ENCODE measurements at places on chromosomes 5 and 9.

DNA sequence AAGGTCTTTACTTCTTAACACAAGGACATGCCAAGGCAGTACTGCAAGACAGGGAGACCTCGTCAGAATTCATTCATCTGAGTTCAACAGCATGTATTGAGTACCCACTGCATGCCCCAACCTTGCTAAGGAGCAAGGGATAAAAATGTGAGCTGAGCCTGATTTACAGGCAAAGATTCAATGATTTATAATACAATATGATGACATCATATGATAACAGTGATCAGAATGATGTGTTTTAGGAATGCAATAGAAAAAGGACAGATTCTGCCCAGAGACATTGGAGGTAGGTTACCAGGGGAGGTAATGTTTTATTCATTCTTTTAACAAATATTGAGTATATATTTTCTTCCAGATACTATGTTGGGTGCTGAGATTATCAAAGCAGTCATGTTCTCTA, 406.6 kb downstream of the ARHGEF28 start:
- H3K4me1 ChIP-seq: peaks cover 52% of the 10 kb centered on the region
- no peak overlapping the region for H3K27ac ChIP-seq
- no peak for DNase-seq

DNA sequence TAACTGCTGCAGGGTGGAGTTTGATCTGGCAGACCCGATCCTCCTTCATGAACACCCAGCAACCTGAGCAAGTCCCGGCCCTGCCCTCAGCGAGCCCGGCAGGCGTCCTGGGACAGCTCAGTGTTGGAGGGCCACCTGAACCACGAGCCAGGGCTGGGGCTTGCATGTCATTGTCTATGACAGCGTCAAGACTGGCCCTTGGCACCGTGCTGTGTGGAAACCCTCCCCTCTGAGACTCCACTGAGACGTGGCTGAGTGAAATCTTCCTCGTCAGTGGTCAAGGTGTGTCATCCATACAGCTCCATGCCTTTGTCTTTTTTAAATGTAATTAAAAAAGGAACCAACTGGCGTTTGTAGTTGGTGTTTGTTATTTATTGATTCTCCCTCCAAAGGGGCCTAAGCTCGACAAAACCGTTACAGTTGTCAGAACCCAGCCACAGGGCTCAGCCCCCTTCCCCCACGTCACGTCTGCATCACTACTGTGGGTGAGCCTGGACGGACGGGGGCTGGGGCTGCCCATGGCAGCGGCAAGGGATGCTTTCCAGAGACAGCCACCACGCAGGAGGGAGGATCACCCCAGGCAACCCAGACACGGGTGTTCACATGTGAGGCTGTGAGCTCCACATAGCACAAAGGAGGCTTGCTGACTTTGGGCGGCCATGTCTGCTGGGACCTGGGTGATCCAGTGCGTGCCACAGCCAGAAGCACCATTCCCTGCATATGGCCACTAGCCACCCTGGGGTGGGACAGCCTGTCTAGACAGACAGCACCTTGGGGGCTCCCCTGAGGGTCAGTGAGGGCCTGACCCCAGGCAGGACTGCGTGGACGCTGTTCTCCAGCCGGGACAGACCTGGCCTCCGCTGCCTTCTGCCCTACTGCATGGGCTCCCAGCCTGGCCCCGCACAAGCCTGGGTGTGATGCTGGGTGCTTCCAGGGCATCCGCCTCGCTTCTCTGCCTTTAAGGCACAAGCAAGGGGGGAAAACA, 7.3 kb downstream of the UCK1 start:
- peaks cover 55% of the 10 kb centered on the region for H3K36me3 ChIP-seq
- no peak overlapping the region for H3K27ac ChIP-seq
- no peaks in the 10 kb centered on the region for H3K4me1 ChIP-seq

DNA sequence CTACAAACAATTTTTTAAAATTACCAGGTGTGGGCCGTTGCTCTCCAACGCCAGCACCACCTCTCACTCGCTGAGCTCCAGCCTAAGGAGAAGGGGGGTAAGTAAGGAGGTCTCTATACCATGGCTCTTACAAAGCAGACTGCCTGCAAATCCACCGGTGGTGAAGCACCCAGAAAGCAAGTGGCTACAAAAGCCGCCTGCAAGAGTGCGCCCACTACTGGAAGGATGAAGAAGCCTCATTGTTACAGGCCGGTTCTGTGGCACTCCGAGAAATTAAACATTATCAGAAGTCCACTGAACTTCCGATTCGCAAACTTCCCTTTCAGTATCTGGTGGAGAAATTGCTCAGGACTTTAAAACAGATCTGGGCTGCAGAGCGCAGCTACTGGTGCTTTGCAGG, 46.0 kb downstream of the CDO1 start:
- no peak overlapping the region for H3K27ac ChIP-seq
- no peak for DNase-seq
- H3K27me3 ChIP-seq: no peaks in the 10 kb centered on the region
- H3K36me3 ChIP-seq: no peaks in the 10 kb centered on the region
- H3K4me1 ChIP-seq: no peaks in the 10 kb centered on the region

DNA sequence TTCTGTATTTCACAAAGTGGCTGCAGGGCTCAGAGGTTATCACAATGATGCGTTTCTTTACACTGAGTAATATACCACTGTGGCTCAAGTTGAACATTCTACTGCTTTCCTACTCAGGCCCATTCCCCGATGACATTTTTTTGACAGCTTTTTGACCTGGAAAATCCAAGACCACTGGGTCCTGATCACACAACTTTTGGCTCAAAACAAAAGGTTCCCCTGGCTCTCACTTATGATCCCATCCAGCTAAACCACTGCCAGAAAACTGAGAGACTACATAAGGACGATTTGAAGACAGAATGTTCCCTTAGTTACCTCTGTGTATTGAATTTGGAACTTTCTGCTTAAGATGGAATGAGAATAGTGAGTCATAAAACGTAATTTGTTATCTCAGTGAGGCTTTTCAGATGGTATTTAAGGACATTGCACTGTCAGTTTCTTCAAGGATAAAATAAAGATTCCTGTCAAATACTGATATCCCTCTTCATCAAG, 78.0 kb upstream of the FBXL7 start:
- H3K4me3 ChIP-seq: no peak overlapping the region
- no peaks in the 10 kb centered on the region for H3K4me1 ChIP-seq
- no peaks in the 10 kb centered on the region for H3K36me3 ChIP-seq
- H3K27ac ChIP-seq: no peak overlapping the region

GRCh38 chr5:10457682-10458574, 16.2 kb downstream of the ROPN1L start:
- DNase-seq: no peak
- H3K36me3 ChIP-seq: no peaks in the 10 kb centered on the region
- H3K27me3 ChIP-seq: no peaks in the 10 kb centered on the region
- peaks cover 39% of the 10 kb centered on the region for H3K4me1 ChIP-seq
- no peak overlapping the region for H3K4me3 ChIP-seq

DNA sequence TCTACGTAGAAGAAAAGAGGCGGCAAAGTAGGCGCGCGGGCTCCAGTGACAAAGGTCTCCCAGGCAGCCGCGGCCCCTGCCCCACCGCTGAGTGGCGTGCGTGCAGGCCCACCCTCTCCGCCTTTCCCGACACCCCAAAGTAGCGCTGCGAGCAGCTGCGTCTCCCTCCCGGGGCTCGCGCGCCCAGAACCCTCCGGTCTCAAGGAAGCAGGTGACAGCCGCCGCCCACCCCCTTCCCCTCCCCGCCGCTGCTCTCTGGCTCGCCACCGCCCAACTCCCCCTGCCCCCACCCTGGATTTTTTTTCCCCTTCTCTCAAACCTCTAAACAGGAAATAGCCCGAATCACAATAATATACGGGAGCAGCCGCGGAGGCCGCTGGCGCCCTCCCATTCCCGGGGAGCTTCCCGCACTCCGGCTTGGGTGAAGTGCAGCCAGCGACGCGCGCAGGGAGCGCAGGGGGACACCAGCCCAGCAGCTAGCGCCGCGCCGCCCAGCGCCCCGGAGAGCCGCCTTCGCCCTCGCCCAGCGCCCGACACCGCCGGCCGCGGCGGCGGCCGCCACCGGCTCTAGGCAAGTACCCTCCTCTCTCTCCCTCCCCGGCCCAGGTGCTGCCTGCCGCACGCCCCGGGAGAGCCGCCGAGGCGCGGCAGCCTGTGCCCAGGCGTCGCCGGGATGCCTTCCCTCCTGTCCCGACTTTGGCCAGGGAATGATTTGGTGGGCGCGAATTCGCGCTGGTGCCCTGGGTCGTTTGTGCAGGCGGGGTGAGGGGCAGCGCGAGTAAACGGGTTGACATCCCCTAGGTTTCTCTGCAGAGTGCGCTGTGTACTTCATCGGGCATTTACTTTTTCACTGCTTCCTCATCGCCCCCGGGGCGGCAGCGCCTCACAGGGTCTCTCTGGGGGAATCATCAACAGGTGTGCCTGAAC, 52.7 kb upstream of the TJP2 start:
- H3K27me3 ChIP-seq: no peaks in the 10 kb centered on the region
- H3K27ac ChIP-seq: peak overlapping the region; percentile 95
- no peaks in the 10 kb centered on the region for H3K36me3 ChIP-seq
- DNase-seq: peak; percentile 70

GRCh38 chr5:147859962-147860640, 18.4 kb upstream of the SCGB3A2 start:
- H3K36me3 ChIP-seq: no peaks in the 10 kb centered on the region
- H3K4me3 ChIP-seq: no peak overlapping the region
- no peaks in the 10 kb centered on the region for H3K4me1 ChIP-seq
- H3K27me3 ChIP-seq: no peaks in the 10 kb centered on the region
- H3K27ac ChIP-seq: no peak overlapping the region

GRCh38 chr5:131375351-131375750, 111.5 kb downstream of the CDC42SE2 start:
- no peaks in the 10 kb centered on the region for H3K36me3 ChIP-seq
- H3K27me3 ChIP-seq: no peaks in the 10 kb centered on the region
- H3K4me1 ChIP-seq: peaks cover 5% of the 10 kb centered on the region
- H3K4me3 ChIP-seq: no peak overlapping the region

- H3K27me3 ChIP-seq: no peaks in the 10 kb centered on the region
- H3K4me3 ChIP-seq: no peak overlapping the region
- H3K4me1 ChIP-seq: no peaks in the 10 kb centered on the region
- no peak for DNase-seq
- no peaks in the 10 kb centered on the region for H3K36me3 ChIP-seq
These were observed 53.9 kb downstream of the C9orf57 start for GRCh38 chr9:72006501-72006900.

DNA sequence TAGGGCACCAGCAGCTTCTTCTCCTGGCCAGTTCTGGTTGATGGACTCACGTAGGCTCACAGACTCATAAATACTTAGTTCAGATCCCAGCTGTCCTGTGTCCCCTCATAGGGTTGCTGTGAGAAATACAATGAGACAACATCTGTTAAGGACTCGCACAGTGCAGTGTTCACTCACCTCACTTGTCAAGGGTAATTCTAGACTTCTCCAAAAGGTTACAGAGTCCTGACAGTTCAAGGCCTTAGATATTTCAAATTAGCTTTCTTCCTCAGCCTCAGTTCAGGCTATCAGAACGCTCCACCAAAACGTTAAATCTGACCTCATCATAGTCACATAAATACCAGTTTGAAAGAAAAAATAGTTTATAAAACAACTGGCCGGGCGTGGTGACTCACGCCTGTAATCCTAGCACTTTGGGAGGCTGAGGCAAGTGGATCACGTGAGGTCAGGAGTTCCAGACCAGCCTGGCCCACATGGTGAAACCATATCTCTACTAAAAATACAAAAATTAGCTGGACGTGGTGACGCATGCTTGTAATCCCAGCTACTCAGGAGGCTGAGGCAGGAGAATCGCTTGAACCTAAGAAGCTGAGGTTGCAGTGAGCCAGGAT, 106.3 kb downstream of the UGCG start:
- H3K4me1 ChIP-seq: no peaks in the 10 kb centered on the region
- no peak for DNase-seq
- no peak overlapping the region for H3K4me3 ChIP-seq
- no peaks in the 10 kb centered on the region for H3K36me3 ChIP-seq
- H3K27me3 ChIP-seq: no peaks in the 10 kb centered on the region
- H3K27ac ChIP-seq: no peak overlapping the region

DNA sequence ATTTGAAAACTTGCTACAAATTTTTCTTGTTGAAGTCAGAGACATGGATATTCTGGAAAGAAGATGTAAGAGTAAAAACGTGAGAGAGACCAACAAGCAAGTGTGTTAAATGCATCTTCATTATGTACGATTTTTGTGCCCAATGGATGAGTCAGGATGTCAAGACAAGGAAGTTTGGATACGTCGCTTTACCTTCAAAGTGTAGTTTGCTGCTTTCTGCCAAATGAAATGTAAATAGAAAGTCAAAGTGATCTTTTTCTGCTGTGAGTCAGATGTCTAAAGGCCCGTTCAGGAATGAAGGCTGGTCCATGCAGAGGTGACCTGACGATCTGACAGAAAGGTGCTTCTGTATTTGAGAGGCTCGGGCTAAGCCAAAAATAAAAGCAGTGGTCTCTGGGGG, 273.1 kb upstream of the PIK3R1 start:
- DNase-seq: no peak
- no peaks in the 10 kb centered on the region for H3K36me3 ChIP-seq
- H3K4me3 ChIP-seq: no peak overlapping the region
- H3K27ac ChIP-seq: peak overlapping the region; percentile 54
- peaks cover 14% of the 10 kb centered on the region for H3K4me1 ChIP-seq

- H3K4me1 ChIP-seq: peaks cover 6% of the 10 kb centered on the region
- no peak for DNase-seq
- no peaks in the 10 kb centered on the region for H3K27me3 ChIP-seq
- H3K4me3 ChIP-seq: no peak overlapping the region
- H3K27ac ChIP-seq: no peak overlapping the region
These were observed 38.3 kb downstream of the SLC1A3 start for GRCh38 chr5:36644727-36645126.

DNA sequence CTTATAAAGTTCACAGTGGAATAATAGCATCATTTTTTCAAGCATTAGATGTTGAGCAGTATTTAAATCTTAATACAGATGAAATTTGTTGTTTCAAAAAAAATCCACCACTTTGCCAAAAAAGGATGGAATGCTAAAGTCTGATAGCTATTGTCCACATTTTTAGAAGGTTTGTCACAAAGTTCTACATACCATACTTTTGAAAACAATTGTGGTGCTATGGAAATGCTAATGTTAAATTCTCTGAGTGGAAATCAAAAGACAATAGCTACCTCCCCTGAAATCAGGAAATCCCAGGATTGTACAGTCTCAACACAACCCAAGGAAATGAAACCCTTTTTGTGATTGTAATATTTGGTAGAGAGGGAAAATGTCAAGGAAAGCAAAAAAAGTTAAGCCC, 19.3 kb upstream of the GRAMD2B start:
- H3K36me3 ChIP-seq: no peaks in the 10 kb centered on the region
- H3K4me3 ChIP-seq: no peak overlapping the region
- no peak overlapping the region for H3K27ac ChIP-seq
- H3K4me1 ChIP-seq: no peaks in the 10 kb centered on the region
- H3K27me3 ChIP-seq: no peaks in the 10 kb centered on the region
